ENCODE measurements at places on chromosomes 7 and 10.

GRCh38 chr7:30074422-30075030 lies 46.3 kb downstream of the PLEKHA8 start:
- DNase-seq: peak; percentile 81

GRCh38 chr10:131086094-131086493 lies 225.4 kb downstream of the TCERG1L start:
- no peak for DNase-seq

GRCh38 chr10:97713339-97713825 lies at the start of gene MARVELD1:
Gene MARVELD1, plus strand, starts transcription at chr10:97713730. Its CDS starts 147 bp downstream, at chr10:97713877.
- no peak for DNase-seq

DNA sequence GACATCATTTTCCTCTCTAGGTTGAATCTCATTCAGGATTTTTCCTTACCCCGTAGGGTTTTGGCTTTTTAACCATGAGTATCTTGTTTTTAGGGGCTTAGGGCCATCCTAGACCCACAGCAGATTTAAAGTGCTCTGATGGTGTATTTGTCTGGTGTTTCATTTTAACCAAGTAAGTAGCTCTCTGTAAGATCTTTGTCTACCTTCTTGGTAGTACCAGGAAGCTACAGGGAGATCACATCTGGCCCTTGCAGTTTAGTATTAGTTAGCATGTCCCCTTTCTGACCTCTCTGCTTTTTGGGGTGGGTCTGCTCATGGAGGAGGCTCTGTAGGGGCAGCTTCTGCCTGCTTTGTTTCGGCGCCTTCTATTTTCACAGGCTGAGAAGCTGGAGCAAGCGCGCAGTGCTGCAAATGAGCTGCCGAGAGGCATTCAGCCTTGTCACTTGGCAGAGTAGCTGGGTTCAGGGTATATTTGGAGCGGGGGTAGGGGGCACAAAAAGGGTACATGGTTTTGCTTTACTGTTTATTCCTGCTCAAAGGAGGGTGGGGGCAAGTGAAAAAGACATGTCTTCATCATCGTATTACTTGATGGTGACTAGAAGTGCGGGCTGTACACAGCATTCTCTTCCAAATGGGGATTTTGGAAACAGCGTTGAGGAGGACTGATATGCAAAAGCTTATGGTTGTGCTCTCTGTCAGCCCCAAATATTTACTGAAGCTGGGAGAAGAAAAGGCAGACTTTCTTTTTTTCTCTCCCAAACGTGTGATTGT lies 146.3 kb downstream of the CELF2 start:
- DNase-seq: no peak

GRCh38 chr10:33975481-33975880 lies 641.0 kb upstream of the NRP1 start:
- no peak for DNase-seq

GRCh38 chr10:87674943-87675342 lies 15.3 kb downstream of the PAPSS2 start:
- no peak for DNase-seq

GRCh38 chr7:150326657-150327268 lies 3.4 kb upstream of the ACTR3C start:
- no peak for DNase-seq

- no peak for DNase-seq
These were observed 42.1 kb downstream of the ST8SIA6 start for GRCh38 chr10:17412323-17412722.

DNA sequence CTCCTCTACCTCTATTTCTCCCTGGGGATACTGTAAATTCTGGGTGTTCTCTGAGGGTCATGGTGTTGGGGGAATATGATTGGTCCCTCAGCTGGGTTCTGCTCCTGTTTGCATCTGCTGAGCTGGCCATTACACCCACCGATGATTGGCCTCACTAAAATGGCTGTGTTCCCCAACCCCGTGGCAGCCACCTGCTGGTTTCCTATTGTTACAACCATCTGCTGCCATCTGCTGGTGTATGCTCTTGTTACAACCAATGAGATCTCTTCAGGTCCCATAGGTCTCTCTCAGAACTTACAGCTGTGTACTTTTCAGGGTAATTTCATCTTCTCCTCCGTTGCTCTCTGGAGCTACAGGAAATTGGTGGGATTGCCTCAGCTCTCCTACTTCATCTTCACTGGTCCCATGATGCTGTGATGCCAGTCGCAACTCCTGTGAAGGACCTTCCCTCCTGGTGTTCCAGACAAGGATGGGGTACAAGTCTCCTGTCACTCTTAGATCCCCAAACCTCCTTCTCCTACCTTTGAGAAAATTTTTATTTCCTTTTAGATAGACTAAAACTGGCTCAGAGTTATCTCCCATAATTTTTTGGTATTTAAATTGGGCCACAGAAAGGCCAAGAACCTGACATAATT lies 303.5 kb upstream of the SMIM30 start:
- DNase-seq: peak; percentile 35

- DNase-seq: no peak
These were observed 1614.3 kb downstream of the REEP3 start for GRCh38 chr10:65135508-65135907.

DNA sequence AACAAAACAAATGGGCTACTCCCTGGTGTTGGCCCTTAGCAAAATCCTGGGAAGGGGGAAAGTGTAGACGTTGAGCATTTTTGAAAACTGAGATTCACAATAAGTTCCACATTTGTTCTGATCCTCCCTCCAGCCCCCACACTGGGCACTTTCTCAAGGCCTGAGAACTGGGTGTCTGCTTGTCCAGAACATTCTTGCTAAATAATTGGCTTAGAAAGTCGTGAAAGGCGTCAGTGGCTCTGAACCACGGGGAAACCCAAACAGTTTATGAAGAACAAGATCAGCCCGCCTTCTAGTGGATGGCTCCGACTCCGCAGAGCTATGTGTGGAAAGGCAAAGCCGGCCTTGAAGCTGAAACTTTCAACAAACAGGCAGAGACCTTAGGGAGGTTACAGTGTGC lies 370.1 kb downstream of the PRPF18 start:
- DNase-seq: no peak

GRCh38 chr7:45147858-45148652 lies 9.5 kb upstream of the RAMP3 start:
- no peak for DNase-seq

GRCh38 chr10:111677759-111678158 lies 505.8 kb downstream of the GPAM start:
- DNase-seq: no peak

DNA sequence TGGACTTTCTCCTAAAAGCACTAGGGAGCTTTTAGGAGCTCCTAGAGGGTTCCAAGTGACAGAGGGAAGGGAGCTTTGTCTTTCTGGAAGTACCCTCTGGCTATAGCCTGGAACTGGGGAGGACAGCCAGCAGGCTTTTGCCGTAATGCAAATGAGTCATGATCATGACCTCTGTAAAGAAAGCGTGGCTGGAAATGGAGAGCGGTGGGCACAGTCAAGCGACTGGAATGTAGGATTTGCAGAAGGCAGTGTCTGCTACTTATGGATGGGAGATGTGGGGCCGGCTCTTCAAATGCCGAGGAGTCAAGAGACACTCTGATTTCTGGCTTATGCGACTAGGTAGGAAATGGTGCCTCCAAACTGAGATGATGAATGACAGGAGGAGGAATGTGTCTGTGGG lies 34.6 kb upstream of the PLPP4 start:
- DNase-seq: no peak

DNA sequence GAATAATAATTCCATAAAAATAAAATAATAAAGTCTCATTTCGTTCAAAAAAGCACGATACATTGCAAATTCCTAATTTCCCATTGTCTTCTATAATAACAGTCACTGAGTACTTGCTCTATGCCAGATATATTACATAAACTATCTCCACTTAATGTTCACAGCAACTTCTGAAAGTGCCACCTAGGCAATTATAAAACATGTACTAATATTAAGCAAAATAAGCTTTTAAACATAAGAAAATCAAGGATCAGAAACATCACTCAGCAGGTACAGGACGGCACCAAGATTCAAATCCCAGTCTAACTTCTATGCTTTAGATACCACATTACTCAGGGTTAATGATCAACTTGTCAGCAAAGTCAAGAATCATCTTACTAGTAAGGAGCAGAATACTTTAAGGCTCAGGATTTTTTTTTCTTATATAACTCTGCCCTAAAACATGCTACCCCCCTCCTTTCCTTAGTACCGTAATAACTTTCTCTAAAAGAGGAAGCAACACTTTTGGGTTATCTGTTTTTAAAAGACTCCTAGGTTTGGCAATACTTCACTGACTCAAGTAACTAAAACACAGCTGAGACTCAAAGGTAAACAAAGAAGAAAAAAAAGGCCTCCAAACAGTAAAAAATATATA lies 51.3 kb downstream of the USP6NL start:
- DNase-seq: no peak

GRCh38 chr7:129299889-129300288 lies 75.1 kb downstream of the AHCYL2 start:
- DNase-seq: no peak

DNA sequence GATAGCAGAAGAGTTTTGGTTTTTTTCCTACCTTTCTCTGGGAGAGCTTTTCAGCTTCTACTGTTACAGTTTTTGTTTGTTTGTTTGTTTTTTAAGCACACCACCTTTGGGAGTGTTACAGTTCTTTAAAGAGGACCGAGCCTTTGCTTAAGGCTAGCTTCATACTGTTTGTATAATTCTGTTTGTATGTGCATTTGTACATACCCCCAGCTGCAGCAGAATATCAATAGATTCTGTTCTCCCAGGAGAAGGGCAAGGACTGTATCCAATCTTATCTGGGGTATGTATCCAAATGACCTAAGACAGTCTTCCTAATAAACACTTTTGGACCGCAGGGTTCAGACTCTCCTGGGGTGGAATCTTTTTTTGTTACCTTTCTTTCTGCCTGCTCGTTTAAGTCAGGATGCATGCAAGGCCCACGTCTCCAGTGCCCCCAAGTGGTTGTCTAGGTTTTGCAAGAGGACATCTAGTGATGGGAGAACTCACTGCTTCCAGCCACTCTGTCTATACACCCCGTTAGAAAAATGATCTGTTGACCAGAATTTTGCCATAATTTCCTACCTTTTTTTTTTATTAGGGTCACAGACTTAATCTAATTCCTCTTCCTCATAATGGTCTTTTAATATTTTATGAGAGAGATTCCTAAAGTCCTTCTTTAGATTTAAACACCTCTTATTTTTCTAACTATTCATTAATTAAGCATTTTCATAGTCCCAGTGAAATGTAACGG lies 23.9 kb downstream of the NRF1 start:
- DNase-seq: peak; percentile 15

DNA sequence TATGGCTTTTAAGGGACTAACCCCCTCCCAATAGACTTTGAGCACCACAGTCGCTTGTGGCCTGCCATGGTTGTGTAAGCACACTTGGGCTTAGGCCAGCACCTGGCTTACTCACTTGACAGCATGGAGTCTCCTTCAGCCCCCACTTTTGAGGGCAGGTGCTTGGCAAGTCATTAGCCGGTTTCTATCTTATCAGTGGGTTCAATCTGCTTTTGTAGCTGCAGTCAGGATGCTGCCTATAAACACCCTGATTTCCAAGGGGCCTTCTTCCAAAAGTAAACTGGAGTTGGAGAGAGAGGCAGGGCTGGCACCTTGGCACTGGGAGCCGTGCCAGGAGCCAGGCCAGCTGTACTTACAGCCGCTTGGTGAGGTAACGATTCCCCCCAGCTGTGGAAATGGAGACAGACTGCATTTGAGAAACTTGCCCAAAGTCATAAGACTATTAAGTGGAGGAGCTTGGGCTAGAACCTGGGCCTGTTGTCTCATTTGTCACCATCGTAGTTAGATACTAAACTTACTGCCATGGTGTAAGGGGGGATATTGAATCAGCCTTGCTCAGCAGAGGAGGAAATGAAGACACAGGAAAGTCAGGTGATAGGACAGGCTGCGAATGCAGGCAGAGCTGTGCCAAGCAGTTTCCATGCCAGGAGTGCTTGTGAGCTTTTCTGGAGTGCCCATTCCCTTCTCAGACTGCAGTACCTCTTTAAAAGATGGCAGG lies 92.2 kb upstream of the EFCAB10 start:
- peak; percentile 99 for DNase-seq

DNA sequence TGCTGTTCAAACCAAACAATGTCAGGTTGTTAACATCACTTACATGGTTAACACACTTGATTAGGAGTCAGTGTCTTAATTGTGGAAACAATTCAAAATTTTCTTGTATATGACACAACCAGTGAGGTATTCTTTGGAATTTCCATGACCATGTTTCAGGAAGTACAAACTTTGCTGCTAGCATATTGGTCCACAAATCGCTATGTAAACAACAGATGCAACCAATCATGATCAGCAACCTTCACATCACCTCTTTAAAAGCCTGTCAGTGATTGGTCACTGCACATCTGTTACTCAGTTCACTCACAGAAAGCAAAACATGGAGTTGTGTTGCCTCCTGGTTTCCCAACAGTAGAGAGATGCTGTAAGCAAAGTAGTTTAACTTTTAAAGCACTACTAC lies 108.9 kb upstream of the FAM3C start:
- DNase-seq: no peak

GRCh38 chr7:141654551-141654950 lies 47.4 kb downstream of the DENND11 start:
- DNase-seq: no peak

GRCh38 chr7:98930921-98931320 lies 52.6 kb downstream of the TRRAP start:
- no peak for DNase-seq

- no peak for DNase-seq
These were observed 29.7 kb downstream of the NUB1 start for GRCh38 chr7:151371266-151371665.

GRCh38 chr7:50661345-50662040 lies 96.3 kb upstream of the DDC start:
- DNase-seq: peak; percentile 39

DNA sequence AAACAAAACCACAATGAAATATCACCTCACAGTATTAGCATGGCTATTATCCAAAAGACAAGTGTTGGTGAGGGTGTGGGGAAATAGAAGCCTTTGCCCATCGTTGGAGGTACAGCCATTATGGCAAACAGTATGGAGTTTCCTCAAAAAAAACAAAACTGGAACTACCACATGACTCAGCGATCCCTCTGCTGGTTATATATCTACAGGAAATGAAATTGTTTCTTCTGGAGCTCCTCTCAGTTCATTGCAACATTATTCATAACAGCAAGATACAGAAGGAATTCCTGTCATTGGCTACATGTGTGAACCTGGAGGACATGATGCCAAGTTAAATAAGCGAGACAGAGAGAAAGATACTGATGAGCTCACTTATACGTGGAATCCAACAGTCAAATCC lies 2.4 kb upstream of the UBE3C start:
- no peak for DNase-seq

Data from DMS79 (cell line).